H54 (cell line): ENCODE measurements at places on chromosomes 3 and 15.

- peak; percentile 44 for DNase-seq
Observed at GRCh38 chr3:183698318-183698751, 738 bp downstream of the YEATS2 start.

GRCh38 chr3:101858464-101859030, 9.2 kb downstream of the NFKBIZ start:
- no peak for DNase-seq

GRCh38 chr3:121852256-121852655, 17.2 kb downstream of the EAF2 start:
- DNase-seq, result no peak

GRCh38 chr3:131708241-131708640, 205.5 kb upstream of the MRPL3 start:
- no peak for DNase-seq

GRCh38 chr15:101646672-101647071, 5.5 kb downstream of the TM2D3 start:
- no peak for DNase-seq

- DNase-seq, result no peak
Observed at GRCh38 chr15:58686286-58686685, 63.2 kb downstream of the ADAM10 start.

DNA sequence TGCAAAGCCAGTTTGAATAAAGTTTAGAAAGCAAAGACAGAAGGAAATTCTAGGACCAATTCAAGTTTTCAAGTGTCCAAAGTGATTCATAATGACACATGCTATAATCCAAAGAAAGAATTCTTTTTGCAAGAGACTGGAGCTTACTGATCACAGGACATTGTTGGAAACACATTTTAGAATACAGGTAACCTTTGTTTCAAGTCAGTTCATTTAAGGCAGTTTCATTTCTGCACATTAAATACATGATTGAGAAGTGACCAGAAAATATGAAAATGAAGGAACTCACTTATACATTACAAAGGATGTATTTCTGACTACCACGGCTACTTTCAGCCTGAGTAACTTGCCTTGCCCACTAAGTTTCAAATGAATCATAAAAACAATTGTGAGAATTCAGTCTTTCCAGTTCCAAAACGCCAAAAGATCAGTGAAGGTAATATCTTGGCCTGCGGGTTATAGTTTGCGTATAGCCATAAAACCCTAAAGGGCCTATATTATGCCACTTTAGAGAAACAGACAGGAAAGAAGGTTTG, 48.7 kb downstream of the PRICKLE2 start:
- no peak for DNase-seq

- DNase-seq, result no peak
Observed at GRCh38 chr3:129280183-129280582, 1.5 kb downstream of the HMCES start.
